ENCODE measurements at places on chromosomes 16 and 17.

- no peak for DNase-seq
Observed at GRCh38 chr17:35486920-35487732, 38.6 kb upstream of the SLFN13 start.

DNA sequence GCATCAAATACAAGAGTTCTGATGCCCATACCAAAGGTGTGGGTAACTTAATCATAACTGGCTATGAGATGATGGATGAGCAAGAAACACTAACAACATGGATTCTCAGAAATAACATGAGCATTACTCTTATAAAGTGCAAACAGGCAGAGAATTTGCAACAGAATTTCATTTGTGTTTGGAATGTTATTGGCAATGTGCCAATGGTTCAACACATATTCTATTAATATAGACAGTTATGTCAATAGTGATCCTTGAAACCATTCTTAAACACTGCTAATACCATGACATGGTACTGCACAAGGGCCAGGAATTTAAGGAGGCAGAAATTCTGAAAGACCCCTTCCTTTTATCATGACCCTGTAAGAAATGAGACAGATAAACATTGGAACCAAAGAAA is 217.1 kb upstream of the WSB1 start:
- DNase-seq, result no peak

DNA sequence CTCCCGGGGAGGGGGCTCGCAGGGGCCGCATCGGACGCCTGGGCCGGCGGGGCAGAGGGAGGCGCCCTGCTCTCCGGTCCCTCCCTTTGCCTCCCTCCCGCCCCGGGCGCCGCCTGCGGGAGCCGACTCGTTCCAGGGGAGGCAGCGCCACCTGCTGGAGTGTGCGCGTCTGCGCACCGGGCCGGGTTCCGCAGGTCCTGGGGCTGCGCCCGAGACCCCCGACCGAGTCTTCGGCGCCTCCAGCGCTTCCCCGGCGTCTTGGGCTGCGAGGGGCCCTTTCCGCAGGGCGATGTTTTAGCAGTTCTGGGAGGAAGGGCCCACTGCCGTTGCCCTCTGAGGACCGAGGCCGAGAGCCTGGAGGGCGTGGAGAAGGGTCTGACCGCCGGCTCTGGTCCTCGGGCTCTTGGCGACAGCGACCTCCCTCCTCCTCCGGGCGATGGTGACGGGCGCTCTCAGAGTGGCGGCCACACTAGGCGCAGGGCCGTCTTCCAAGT is 106.3 kb downstream of the SEC14L1 start:
- DNase-seq, result peak; percentile 61

DNA sequence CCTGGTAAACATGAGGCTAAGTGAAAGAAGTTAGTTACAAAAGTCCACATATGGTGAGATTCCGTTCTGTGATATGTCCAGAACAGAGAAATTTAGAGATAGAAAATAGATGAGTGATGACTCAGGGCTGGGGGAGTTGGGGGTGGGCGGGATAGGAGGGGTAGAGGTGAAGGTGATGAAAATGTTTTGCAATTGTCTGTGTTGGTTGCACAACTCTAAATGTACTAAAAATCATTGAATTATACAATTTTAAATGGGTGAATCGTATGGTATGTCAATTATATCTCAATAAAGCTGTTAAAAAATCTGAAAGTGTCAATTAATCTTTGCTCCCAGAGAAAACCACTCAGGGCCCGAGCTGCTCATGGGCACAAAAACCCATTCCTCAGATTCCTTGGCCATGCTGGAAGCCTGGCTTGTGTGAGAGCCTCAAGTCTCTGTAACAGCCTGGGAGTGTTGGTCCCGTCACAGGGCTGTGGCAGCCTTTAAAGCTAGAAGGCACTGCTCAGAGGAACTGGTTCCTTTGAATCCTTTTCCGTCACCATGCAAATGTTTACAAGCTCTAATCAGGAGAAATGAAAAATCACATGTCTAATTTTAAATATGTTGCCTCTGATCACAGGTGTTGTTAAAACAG is 225.3 kb downstream of the WWOX start:
- no peak for DNase-seq

DNA sequence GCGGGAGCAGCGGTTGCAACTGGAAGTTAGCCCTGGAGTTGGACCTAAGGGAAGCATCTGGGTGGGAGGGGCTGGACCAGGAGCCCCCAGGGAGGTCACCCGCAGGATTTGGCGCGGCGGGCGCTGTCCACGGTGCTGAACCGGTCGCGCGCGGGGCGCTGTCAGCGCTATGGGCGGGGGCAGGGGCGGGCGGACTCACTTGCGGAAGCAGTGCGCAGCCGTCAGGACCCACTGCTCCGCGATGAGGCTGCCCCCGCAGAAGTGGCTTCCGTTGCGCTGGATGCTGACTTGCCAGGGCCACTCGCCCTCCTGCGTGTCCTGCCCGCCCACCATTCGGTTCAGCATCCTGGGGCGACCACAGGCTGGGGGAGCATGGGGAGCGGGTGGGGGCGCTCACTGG is 4.5 kb downstream of the PRSS27 start:
- DNase-seq, result peak; percentile 81

DNA sequence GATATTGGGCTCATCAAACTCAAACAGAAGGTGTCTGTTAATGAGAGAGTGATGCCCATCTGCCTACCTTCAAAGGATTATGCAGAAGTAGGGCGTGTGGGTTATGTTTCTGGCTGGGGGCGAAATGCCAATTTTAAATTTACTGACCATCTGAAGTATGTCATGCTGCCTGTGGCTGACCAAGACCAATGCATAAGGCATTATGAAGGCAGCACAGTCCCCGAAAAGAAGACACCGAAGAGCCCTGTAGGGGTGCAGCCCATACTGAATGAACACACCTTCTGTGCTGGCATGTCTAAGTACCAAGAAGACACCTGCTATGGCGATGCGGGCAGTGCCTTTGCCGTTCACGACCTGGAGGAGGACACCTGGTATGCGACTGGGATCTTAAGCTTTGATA is 2.6 kb upstream of the HPR start:
- no peak for DNase-seq

All from head of caudate nucleus (tissue), 42 donors.